ENCODE measurements at places on chromosomes 4 and X. TPM values are rescaled to one million over a fixed set of nuclear protein-coding genes. Genes with fewer than 3 reads are reported as not detected.

The MID2 gene
- polyA plus RNA-seq: 11.0 TPM

- no peak for DNase-seq
Measured at GRCh38 chrX:77597511-77597910, 150.3 kb downstream of the FGF16 start.

- no peak for DNase-seq
Measured at GRCh38 chr4:127629371-127629770, 3.4 kb upstream of the INTU start.

GRCh38 chrX:9269134-9269533, 195.7 kb upstream of the TBL1X start:
- DNase-seq: no peak

GRCh38 chrX:129791961-129792570, 12.3 kb downstream of the SASH3 start:
- DNase-seq: no peak

The MAGEC2 gene
- polyA plus RNA-seq: not detected

The AKAP4 gene
- 0.30 TPM for polyA plus RNA-seq

GRCh38 chr4:64780664-64781063, 371.4 kb upstream of the TECRL start:
- no peak for DNase-seq

The POF1B gene
- 0.44 TPM for polyA plus RNA-seq

DNA sequence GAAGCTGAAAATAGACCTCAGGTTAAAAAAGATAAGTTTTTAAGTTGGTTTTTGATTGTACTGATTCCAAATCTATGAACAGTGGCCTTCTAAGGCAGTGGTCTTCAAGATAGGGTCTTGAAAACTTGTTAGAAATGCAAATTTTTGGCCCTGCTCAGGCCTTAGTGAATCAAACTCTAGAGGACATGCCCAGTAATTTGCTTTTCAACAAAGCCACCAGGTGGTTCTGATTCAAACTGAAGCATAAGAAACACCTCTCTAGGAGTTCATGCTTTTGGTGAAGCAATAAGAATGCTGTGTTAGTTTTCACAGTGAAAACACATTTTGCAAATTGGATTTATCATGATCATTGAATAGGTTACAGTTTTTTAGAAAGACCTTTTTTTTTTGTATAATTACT, 1849.4 kb upstream of the AGA start:
- no peak for DNase-seq

The PPP2R3B gene
- 19.7 TPM for polyA plus RNA-seq

DNA sequence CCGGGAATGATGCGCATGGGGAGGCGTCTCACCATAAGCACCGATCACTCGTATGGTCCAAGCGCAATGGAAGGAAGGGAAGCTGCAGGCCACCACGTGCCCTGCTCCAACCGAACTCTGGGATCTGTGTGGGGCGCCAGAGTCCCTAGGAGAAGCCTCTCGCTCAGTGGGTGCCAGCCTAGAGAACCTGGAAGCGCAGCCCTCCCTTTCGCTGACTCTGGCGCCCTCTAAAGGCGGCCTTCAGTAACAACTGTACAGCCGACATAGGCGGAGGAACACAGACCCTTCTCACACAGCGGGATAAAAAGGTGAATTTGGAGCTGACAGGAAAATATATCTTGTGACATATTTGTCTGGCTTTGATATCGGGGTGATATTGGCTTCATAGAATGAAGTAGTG, 76.0 kb downstream of the INTS6L start:
- no peak for DNase-seq

- no peak for DNase-seq
Measured at GRCh38 chr4:3285558-3286334, 7.1 kb upstream of the RGS12 start.

GRCh38 chr4:27717431-27717755, 856.8 kb downstream of the STIM2 start:
- DNase-seq: no peak

DNA sequence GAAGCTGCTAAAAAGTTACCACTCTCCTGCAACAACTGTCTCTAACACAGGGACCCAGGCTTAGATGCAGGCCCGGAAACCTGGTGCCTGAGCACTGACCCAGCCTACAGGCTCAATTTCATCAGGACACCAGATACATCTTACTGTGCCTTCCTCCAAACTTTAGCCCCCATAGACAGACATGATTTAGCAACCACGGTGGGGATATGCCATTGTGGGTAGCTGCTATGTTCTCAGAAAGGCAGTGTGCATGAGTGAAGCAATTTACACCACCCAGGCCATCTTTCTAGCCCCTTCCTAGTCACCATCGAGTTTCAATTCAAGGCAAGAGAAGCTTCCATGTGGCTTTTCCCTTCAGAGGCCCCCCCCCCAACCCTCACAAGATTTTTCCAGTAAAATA, 2.7 kb downstream of the HS3ST1 start:
- DNase-seq: no peak

DNA sequence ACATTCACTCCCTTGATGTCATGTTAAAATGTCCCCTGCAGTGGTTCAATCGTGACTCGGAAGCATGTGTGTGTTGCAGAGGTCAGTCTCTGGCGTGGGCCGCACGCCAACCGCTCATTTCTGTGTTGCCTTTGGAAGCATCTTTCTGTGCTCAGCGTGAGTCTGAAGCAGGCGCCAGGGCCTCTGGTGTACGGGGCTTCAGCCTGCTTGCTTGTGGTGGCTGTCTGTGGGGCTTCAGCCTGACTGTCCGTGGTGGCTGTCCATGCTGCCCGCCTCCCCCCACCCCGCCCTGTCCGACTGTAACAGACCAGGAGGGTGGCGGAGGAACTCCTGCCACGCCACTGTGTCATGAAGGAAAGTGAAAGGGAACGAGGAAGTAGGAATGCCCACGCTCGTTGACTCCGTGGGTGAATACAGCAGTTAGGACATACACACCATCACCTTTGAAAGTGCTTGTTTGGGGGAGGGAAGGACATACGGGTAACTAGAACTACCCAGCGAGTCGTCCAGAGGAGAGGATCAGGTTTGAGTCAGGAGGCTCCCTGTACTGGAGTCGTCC, 14.7 kb upstream of the CLCN4 start:
- no peak for DNase-seq

- DNase-seq: no peak
Measured at GRCh38 chr4:42112846-42113245, 39.6 kb downstream of the BEND4 start.

The BOD1L1 gene
- polyA plus RNA-seq: 62.5 TPM

- DNase-seq: no peak
Measured at GRCh38 chrX:16445166-16445752, 204.7 kb upstream of the S100G start.

DNA sequence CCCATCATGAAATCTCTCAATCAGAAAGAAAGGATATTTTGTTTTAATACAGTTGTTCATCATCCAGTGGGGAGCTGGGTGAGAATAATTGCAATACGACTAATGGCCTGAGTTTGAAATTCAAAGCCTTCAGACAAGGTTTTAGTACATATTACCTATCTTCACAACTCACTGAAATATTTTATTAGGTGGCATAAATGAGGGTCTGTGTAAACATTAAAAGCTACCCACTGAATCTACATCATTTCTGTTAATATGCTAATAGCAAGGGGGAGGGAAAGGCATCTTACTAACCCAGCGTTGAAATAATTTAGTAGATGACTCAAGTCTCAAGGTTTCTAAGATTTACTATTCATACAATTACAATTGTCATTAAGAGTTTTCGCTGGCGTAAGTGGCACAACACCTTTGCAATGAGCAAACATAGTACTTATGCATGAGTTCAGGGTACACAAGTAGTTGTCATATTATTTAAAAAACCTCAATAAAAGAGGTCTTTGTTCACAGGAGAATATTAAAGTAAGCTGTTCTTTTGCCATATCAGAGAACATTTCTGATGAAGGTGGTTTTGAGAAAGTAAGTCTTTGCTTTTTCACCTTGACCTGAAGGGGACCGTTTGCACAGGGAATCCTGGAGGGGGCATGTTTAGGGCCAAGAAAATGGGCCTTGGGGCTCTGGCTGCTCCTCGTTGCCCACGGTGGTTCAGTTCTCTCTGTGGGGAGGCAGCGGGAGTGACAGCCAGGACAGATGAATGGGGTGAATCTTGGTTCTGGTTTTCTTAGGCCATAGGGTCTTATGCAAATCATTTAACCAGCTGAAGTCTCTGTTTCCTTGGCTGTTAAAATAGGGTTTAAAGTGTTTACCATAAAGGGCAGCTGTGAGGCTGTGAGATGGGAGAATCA, 4.5 kb upstream of the RHOH start:
- DNase-seq: no peak

GRCh38 chr4:2154215-2154740, 87.6 kb downstream of the HAUS3 start:
- DNase-seq: no peak

The SYNPO2 gene
- polyA plus RNA-seq: 13.3 TPM

The CXCL10 gene
- polyA plus RNA-seq: 5.3 TPM

The L1CAM gene
- polyA plus RNA-seq: 62.3 TPM

- DNase-seq: no peak
Measured at GRCh38 chr4:48188390-48188789, 54.3 kb upstream of the TXK start.

DNA sequence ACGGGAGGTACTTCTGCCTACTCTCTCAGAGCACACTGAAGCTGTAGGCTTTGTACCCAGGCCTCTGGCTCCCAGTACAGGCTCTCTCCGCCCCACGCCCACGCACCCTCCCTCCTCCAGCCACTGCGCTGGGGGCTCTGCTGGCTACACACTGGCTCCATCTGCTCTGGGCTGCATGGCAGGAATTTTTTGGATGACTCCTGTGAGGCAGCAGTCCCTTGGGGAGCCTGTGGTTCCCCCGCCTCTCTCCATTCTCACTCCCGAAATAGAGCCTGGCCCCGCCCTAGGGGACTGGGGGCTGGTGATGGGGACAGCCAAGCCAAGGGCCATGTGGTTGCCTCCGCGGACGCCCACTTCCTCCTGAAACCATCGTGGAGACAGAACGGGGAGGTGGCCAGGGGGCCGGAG, 58.1 kb upstream of the ADRA2C start:
- DNase-seq: no peak

DNA sequence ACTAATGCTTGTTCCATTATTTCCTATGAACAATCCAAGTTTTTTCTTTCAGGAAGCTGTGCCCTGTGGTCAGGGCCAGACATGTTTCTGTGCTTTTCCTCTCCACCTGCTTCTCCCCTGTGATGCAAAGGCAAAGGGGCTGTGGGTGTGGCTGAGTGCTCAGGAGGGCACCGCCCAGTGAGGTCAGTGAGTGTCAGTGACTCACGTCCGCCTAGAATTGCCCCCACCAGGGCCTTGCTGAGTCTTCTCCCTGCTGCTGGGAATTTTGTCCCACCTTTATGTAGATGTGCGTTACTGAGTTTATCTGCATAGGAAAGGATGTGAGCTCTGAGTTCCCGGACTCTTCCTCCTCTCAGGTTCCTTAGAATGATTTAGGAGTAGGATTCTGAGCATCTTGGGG, 283.2 kb downstream of the DCHS2 start:
- DNase-seq: no peak

GRCh38 chrX:66045894-66046293, 6.0 kb upstream of the VSIG4 start:
- DNase-seq: no peak

The COX7B2 gene
- not detected for polyA plus RNA-seq

DNA sequence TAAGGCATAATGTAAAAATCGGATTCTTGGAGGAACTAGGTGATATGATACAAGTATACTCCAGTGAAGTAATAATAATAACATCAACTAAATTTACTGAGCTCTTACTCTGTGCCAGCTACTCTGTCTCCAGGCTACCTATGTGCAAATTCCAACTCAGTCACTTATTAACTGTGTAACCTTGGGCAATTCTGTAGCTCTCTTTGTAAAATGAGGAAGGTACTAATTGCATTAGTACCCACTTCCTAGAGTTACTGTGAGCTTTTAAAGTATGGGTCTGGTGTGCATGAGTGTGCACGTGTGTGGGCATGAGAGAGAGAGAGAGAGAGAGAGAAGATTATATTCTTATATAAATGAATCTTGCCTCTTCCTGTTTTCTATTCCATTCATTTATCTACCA, 169.9 kb downstream of the KCNIP4 start:
- DNase-seq: no peak

The TMSB15B gene
- polyA plus RNA-seq: 25.9 TPM

The VCX3A gene
- not detected for polyA plus RNA-seq

GRCh38 chr4:100828986-100829685, 311.3 kb upstream of the EMCN start:
- no peak for DNase-seq

DNA sequence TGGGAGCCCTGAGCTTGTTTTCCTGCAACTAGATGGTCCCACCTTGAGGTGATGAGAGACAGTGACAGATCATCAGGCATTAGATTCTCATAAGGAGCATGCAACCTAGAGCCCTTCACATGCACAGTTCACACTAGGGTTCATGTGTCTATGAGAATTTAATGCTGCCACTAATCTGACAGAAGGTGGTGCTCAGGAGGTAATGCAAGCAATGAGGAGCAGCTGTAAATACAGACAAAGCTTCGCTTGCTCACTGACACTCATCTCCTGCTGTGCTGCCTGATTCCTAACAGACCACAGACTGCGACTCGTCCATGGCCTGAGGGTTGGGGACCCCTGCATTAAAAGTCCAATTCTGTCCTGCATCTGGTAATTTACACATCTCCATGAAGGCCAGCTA, 141.6 kb downstream of the KCNIP4 start:
- no peak for DNase-seq

GRCh38 chr4:36323816-36324419, 42.5 kb downstream of the DTHD1 start:
- no peak for DNase-seq

GRCh38 chrX:63250253-63250868, 100.8 kb downstream of the SPIN4 start:
- no peak for DNase-seq

The SSR4 gene
- polyA plus RNA-seq: 147 TPM

DNA sequence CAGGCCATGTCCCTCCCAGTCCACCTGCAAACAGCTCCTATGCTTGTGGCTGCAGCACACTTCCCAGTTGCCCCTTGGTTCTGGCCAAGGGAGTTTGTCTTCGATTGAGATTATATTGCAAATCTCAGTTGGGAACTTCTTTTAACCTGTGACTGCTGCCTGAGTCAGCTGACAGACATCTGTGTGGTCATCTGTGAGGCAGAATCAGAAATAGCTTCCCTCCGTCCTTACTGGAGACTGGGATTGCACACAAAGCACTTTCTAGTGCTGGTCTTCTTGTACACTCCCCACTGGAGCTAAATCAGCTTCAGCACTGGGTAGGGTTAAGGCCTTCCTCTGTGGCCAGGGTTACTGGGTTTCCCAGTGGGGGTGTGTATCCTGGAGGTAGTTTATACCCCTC, 34.3 kb downstream of the ZNF330 start:
- no peak for DNase-seq

- no peak for DNase-seq
Measured at GRCh38 chrX:134373736-134374135, 86.2 kb upstream of the HPRT1 start.

DNA sequence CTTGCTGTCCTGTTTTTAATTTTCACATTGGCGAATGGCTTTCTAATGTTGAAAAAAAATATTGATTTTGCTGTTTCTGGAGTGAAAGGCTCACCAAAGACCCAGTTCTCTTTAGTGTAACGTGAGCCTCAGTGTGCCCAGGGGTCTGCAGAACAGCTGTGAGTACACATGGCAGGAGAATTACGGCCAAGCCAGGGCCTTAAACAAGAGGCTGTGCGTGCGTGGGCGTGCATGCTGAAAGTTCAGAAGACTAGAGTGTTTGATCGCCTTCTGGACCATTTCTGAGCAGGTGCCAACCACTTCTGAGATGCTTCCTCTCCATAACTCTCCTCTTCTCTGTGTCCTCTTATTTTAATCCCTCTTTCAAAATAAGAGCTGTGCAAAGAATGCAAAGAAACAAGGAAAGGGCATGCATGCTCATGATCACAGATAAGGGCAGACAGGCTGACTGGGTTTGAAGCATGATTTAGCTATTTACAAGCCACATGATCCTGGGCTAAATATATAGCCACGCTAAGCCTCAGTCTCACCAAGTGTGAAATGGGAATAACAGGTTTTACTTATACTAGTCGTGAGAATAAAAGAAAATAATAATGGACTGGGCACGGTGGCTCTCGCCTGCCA, 9.9 kb downstream of the PHEX start:
- DNase-seq: no peak

The IGBP1 gene
- polyA plus RNA-seq: 118 TPM

Measured in left renal cortex interstitium (tissue), 4 donors.